Activated naive CD8-positive, alpha-beta T cell treated with anti-CD3 and anti-CD28 coated beads, Interleukin-2, amount 50 U/mL, for 24 hours (primary cell): ENCODE measurements at places on chromosomes 2 and 18.
A peak's percentile ranks its signal among the peaks of the same experiment; 100 is the strongest.

DNA sequence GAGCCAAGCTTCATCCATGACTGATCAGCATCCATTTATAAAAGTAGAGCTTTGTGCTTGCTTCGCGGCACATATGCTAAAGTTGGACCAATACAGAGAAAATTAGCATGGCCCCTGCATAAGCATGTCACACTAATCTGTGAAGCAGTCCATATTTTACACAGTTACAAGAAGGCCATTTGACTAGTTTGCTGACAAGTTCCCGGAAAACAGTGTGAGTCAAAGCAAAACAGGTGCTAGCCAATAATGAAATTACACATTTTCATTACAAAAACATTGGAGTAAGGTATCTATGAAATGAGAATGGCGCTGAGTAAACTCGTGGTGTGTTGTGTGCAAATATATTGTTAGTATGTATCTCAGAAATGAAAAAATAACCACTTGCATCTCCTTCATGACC lies 4.7 kb downstream of the ANKRD62 start:
- no peaks in the 10 kb centered on the region for H3K36me3 ChIP-seq
- no peak overlapping the region for H3K27ac ChIP-seq
- H3K4me3 ChIP-seq, result no peak overlapping the region

GRCh38 chr2:38697116-38697840 lies 31.4 kb downstream of the GALM start:
- peaks cover 60% of the 10 kb centered on the region for H3K4me1 ChIP-seq
- peaks cover 23% of the 10 kb centered on the region for H3K36me3 ChIP-seq
- peak overlapping the region; percentile 41 for H3K4me3 ChIP-seq

- H3K27ac ChIP-seq, result no peak overlapping the region
- no peaks in the 10 kb centered on the region for H3K4me1 ChIP-seq
- DNase-seq, result no peak
- no peaks in the 10 kb centered on the region for H3K36me3 ChIP-seq
- no peaks in the 10 kb centered on the region for H3K27me3 ChIP-seq
- H3K4me3 ChIP-seq, result no peak overlapping the region
Observed at GRCh38 chr2:1483551-1483950, 70.3 kb downstream of the TPO start.

DNA sequence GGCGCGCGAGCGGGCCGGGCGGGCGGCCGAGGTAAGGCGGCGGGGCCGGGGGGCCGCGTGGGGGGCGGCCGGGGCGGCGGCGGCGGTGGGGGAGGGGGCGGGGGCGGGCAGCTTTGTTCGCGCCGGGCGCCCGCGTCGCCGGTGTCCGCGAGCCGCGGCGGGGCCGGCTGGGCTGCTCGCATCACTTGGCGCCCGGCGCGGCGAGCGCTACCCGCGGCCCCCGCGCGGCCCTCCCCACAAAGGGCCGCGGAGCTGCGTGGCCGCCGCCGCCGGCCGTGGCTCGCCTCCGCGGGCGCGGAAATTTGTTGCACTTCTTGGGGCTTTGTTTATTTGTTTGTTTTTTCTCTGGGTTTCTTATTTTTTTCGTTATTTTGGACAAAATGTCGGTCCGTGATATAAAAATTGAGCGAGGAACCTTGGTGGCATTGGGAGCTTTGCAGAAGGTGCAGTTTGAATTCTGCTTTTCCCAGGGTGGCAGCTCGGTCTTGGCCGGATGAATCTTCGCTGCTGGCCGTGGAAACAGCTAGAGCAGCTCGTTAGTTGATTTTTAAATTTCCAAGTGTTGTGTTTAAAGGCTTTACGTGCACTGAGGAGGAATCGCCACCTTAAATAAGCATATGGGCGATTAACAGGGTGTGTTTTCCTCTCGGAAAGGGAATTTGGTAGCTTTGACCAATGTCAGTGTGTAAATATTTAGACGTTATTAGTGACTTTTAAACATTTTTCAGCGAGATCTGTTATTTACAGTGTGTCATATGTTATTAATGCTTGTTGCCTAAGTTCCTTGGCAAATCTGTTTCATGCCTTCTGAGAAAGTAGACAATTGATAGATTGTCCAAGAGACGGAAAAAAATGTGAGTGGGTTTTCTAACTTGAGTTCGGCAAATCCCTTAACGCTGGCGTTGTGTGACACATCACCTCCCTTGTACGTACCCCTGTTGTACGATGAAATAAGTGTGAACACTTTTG lies 822 bp downstream of the UBE2E3 start:
- peaks cover 31% of the 10 kb centered on the region for H3K36me3 ChIP-seq
- peak overlapping the region; percentile 97 for H3K4me3 ChIP-seq
- H3K27me3 ChIP-seq, result no peaks in the 10 kb centered on the region
- H3K27ac ChIP-seq, result peak overlapping the region; percentile 95
- H3K4me1 ChIP-seq, result peaks cover 44% of the 10 kb centered on the region

DNA sequence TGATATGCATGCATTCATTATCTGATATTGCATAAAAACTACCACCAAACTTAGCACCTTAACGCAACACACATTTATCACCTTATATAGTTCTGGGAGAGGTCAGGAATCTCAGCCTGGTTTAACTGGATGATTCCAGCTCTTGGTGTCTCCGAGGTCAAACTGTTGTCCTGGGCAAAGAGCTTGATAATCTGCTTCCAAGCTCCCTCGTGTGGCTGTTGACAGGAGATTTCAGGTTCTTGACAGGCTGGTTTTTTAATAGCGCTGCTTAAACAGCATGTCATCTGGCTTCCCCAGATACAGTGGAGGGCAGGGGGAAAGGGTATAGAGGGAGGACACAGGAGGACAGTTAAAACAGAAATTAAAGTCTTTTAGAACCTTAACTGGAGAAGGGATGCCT lies 785.0 kb downstream of the CNTNAP5 start:
- H3K4me3 ChIP-seq, result no peak overlapping the region
- no peaks in the 10 kb centered on the region for H3K27me3 ChIP-seq
- no peak for DNase-seq
- H3K4me1 ChIP-seq, result no peaks in the 10 kb centered on the region
- no peaks in the 10 kb centered on the region for H3K36me3 ChIP-seq
- H3K27ac ChIP-seq, result no peak overlapping the region

DNA sequence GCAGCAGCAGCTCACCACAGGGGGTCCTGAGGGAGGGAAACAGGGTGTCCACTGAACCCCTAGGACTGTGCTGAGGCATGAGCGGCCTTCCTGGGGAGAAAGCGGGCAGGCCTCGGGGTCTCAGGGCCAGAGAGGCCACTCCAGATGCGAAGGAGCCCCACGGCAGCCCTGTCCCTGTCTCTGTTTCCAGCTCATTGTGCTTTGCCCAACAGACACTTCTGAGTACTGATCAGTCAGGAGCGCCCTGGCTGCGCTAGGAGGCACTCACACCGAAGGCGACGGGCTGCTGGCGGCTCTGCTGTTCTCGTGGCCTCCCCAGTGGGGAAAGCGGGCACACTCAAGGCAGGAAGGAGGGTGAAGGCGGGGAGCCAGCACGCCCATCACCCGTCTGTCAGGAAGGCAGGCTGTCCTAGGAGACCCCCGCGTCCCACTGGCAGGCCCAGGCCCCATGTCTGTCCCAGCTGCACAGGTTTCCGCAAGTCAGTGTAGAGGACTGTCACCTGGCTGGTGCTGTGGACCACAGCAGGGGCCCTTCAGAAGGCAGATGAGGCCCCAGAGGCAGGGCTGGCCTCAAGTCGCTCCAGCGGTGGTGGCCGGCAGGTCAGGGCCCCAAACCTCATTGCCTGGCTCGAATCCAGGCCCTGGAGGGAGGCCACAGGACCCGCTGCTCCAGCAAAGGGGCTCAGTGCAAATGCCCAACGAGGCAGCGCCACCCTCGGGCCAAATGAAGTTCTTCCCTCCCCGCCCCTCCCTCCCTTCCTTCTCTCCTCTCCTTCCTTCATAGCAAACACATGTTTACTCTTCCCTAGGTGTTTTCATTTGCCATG lies 6.8 kb downstream of the ESPNL start:
- H3K4me3 ChIP-seq, result no peak overlapping the region
- H3K27me3 ChIP-seq, result no peaks in the 10 kb centered on the region
- no peak for DNase-seq
- peaks cover 7% of the 10 kb centered on the region for H3K4me1 ChIP-seq
- H3K36me3 ChIP-seq, result no peaks in the 10 kb centered on the region
- no peak overlapping the region for H3K27ac ChIP-seq

- H3K4me1 ChIP-seq, result no peaks in the 10 kb centered on the region
- H3K4me3 ChIP-seq, result no peak overlapping the region
- no peak overlapping the region for H3K27ac ChIP-seq
- H3K36me3 ChIP-seq, result peaks cover 1% of the 10 kb centered on the region
- peaks cover 5% of the 10 kb centered on the region for H3K27me3 ChIP-seq
- no peak for DNase-seq
Observed at GRCh38 chr2:181771356-181771755, 91.0 kb upstream of the NEUROD1 start.

DNA sequence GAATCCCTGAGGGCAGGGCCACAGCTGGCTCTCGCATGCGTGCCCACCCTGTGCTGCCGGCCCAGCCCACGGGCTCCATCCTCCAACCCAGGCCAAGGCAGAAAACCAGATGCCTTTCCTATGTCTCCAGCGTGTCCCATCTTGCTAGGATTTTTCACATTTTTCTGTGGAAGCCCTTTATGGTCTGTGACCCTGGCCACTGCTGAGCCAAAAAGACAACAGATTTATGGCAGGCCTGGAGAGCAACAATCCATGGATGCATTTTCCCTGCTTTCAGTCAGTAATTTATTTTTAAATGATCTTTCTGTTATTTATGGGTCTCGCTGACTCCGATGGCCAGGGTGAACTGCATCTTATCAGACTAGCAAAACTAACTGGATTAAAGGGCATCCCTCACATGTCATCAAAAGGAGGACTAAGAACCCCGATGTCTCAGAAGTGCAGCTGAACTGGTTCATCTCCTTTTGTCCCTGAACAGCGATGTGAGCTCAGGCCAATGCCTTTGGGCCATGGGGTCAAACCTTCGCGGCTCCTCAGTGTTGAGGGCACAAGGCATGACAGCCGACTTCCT lies 346.0 kb downstream of the CYRIA start:
- DNase-seq, result no peak
- no peak overlapping the region for H3K4me3 ChIP-seq
- H3K27me3 ChIP-seq, result no peaks in the 10 kb centered on the region
- no peaks in the 10 kb centered on the region for H3K4me1 ChIP-seq

DNA sequence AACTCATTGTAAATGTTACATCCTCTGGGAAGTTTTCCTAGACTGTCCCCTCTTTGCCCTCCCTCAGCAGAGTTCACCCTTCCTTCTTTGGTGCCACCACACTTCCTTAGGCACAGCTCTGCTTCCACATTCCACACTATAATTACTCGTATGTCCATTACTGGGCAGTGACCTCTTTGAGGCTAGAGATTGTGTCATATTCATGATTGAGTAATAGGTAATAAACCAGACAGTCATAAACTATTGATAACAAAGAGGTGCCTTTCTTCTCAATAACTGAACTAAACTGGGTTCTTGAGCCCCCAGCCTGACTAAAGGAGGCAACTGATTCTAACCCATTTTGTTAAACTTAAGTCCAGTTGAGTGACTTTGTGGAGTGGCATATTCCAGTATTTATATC lies 28.3 kb downstream of the MYO3B start:
- H3K36me3 ChIP-seq, result no peaks in the 10 kb centered on the region
- peaks cover 4% of the 10 kb centered on the region for H3K27me3 ChIP-seq
- H3K4me3 ChIP-seq, result no peak overlapping the region
- no peak for DNase-seq
- no peak overlapping the region for H3K27ac ChIP-seq

DNA sequence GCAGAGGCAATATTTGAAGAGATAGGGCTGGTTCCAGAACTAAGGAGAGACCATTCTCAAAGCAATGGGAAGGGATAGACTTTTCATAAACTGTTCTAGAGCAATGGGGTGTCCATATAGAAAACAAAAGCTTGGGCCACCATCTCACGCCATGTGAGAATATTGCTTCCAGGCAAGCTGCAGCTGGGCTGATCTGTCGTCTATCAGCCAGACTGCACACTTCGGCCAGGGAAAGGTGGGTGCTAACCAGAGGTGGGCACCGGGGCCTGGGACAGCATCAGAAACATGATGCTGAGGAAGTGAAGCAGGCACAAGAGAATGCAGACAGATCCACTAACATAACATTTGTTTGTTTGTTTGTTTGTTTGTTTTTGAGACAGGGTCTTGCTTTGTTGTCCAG lies 43.7 kb downstream of the MYO7B start:
- H3K27ac ChIP-seq, result no peak overlapping the region
- no peak overlapping the region for H3K4me3 ChIP-seq
- no peaks in the 10 kb centered on the region for H3K36me3 ChIP-seq

DNA sequence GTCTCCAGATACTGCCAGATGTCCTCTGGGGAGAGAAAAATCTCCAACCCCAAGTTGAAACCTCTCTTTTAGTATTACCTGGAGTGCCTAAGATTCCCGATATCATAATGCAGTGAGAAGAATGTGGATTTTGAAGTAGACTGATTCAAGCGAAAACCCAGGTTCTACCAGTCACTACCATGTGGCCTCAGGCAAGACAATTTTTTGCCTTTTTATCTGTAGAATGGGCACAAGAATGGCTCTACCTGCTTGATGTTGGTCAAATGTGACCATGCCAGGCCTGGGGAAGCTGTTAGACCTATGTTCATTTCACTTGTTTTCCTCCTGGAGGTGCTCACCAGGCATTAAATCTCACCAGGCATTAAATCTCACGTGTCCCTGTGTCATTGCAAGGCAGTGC lies 131.3 kb downstream of the DDX1 start:
- H3K36me3 ChIP-seq, result no peaks in the 10 kb centered on the region
- H3K4me1 ChIP-seq, result no peaks in the 10 kb centered on the region
- no peak for DNase-seq
- H3K27me3 ChIP-seq, result peaks cover 3% of the 10 kb centered on the region
- H3K27ac ChIP-seq, result no peak overlapping the region

DNA sequence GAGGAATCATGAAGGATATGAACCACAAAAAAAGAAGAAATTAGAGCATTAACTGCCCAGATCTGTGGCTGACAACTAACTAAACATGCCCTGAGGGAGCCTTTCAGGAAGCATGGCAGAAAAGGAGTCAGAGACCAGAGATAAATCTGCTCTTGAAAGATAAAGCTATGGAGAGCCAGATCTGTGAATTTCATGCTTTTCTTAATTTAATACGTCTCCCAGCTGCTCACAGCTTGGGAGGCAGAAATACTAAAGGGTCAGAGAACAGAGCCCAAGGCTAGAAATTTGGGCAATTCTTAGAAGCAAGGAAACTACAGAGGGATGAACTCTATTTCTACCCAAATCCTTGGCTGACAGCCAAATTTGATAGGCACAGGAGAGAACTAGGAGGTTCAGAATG lies 223.0 kb upstream of the DPP10 start:
- H3K27me3 ChIP-seq, result peaks cover 6% of the 10 kb centered on the region
- no peaks in the 10 kb centered on the region for H3K4me1 ChIP-seq
- no peak overlapping the region for H3K4me3 ChIP-seq
- no peak for DNase-seq

GRCh38 chr2:39228413-39229209 lies 15.2 kb downstream of the CDKL4 start:
- peaks cover 44% of the 10 kb centered on the region for H3K4me1 ChIP-seq
- peak; percentile 37 for DNase-seq
- H3K27me3 ChIP-seq, result no peaks in the 10 kb centered on the region
- H3K27ac ChIP-seq, result peak overlapping the region; percentile 70
- H3K36me3 ChIP-seq, result no peaks in the 10 kb centered on the region

GRCh38 chr2:78873526-78873925 lies 152.0 kb upstream of the REG3G start:
- H3K27ac ChIP-seq, result no peak overlapping the region
- no peaks in the 10 kb centered on the region for H3K27me3 ChIP-seq
- no peak for DNase-seq
- H3K36me3 ChIP-seq, result no peaks in the 10 kb centered on the region

GRCh38 chr18:40055262-40055661 lies 1899.8 kb upstream of the PIK3C3 start:
- no peaks in the 10 kb centered on the region for H3K4me1 ChIP-seq
- H3K27me3 ChIP-seq, result no peaks in the 10 kb centered on the region
- H3K36me3 ChIP-seq, result no peaks in the 10 kb centered on the region

- H3K27me3 ChIP-seq, result no peaks in the 10 kb centered on the region
- no peak overlapping the region for H3K4me3 ChIP-seq
- peaks cover 67% of the 10 kb centered on the region for H3K4me1 ChIP-seq
- DNase-seq, result no peak
- H3K27ac ChIP-seq, result no peak overlapping the region
- H3K36me3 ChIP-seq, result peaks cover 84% of the 10 kb centered on the region
Observed at GRCh38 chr2:216170076-216170763, 61.1 kb downstream of the XRCC5 start.
